Myocyte (in vitro differentiated cells): ENCODE measurements at places on chromosomes 13 and 19. TPM values are rescaled to one million over a fixed set of nuclear protein-coding genes. Genes with fewer than 3 reads are reported as not detected.

- no peak for DNase-seq
Measured at GRCh38 chr13:74090869-74091605, 43.2 kb downstream of the KLF12 start.

GRCh38 chr13:101552786-101553185 is 100.3 kb downstream of the ITGBL1 start:
- DNase-seq: peak; percentile 44

DNA sequence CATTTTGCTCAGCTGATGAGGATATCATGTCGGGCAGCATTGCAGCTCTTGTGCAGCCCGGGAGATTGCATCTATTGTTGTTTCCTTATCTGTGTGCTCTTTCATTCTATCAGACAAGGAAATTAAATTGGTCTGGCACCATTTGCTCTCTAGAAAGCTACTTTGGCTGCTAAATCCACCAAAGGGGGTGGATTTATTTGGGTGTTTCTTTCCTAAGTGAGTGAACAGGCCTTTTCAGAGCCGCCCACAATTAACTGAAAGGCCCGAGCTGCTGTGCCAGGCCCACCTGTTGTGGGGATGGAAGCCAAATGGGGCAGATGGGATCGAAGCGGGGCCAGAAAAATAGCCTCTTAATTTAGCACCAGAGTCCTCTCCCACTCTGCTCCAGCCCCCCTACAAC is 99.4 kb downstream of the DNAJC15 start:
- peak; percentile 45 for DNase-seq

GRCh38 chr19:1028062-1028926 is 1.9 kb downstream of the CNN2 start:
- peak; percentile 97 for DNase-seq

DNA sequence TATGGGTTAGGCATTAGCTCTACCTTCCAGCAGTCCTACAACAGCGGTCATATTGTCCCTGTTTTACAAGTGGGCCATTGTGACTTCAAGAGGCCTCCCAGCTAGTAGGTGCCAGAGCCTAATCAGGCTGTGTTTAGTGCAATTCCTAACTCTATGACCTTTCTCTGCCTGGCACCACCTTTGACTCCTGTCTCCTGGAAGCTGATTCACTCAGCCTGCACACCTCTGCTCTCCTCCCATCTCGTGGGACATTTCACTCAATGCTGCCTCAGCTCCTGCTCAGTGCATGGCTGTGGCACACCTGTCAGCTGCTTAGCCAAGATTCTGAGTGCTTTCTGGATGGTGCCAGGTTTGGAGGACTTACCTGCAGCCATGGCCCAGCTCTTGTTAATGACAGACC is 9.5 kb upstream of the GJB6 start:
- no peak for DNase-seq

- DNase-seq: no peak
Measured at GRCh38 chr13:112029143-112029542, 37.8 kb upstream of the SOX1 start.

- DNase-seq: no peak
Measured at GRCh38 chr19:53131727-53132126, 983 bp downstream of the ZNF415 start.

DNA sequence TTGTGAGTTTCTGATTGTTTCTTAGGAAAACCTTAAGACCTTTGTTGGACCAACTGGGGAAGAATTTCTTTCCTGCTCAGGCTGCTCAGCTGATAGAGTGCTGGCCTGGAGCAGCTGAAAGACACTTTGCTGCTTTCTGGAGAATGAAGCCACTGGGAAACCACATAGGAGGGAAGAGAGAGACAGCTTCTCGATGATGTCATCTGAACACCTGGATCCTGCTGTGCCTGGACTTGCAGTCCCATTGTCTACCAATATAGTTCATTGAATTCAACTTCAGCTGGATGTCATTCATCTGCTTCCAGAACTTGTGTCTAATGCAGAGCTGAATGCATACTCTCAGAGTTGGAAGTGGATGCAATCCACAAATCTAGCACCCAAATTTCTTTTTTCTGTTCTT is 34.3 kb upstream of the TSHZ3 start:
- no peak for DNase-seq

- DNase-seq: no peak
Measured at GRCh38 chr19:2987797-2988196, 10.4 kb downstream of the TLE6 start.

DNA sequence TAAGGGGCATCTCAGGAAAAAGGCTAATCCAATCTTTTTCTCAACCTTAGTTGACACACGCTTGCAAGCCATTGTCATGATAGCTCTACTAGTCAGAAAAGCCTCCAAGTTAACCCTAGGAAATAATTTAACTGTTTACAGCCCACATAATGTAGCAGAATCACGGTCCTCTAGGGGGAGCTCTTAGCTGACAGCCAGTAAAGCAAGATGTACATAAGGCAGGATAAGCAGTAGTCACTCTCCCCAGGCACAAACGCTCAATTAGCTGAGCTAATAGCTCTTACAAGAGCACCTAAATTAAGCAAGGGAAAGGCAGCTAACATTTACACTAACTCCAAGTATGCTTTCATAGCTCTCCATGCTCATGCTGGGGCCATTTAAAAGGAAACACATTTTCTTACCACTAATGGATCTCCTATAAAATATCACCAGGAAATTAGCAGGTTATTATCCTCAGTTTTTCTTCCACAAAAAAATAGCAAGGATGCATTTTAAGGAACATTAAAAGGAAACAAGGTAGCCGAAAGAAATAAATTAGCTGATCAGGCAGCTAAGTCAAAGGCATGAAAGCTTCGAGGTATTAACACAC is 33.7 kb upstream of the ZSCAN5A start:
- DNase-seq: no peak

- no peak for DNase-seq
Measured at GRCh38 chr13:26855921-26856320, 95.3 kb upstream of the GPR12 start.

- DNase-seq: no peak
Measured at GRCh38 chr19:10190026-10190425, 4.7 kb downstream of the DNMT1 start.

GRCh38 chr13:65638572-65639168 is 1591.5 kb downstream of the PCDH9 start:
- peak; percentile 68 for DNase-seq

GRCh38 chr13:42022796-42023493 is 25.5 kb upstream of the DGKH start:
- DNase-seq: no peak

- DNase-seq: no peak
Measured at GRCh38 chr19:33482476-33482875, 39.1 kb downstream of the PEPD start.

GRCh38 chr19:34178274-34178610 is 5.9 kb downstream of the LSM14A start:
- no peak for DNase-seq

- DNase-seq: no peak
Measured at GRCh38 chr19:12912571-12912970, 6.5 kb downstream of the SYCE2 start.

- no peak for DNase-seq
Measured at GRCh38 chr13:23021906-23022305, 158.9 kb upstream of the SGCG start.

GRCh38 chr13:42745655-42746054 is 35.7 kb upstream of the FAM216B start:
- DNase-seq: no peak

DNA sequence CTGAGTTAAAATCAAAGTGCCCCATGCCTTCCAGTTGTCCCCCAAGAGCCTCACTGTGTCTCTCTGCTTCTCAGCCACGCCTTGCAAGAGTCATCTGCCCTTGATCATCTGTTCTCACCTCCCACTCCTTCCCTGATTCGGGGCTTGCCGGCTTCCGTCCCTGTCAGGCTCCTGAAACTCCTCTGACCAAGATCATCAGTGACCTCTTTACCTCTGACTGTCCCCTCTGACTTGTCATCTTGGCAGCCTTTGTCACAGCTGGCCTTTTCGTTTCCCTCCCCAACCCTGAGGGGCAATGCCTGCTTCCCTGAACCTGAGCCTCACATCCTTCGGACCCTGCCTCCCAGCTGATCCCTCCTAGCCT is 66.3 kb downstream of the MAP4K1 start:
- no peak for DNase-seq

DNA sequence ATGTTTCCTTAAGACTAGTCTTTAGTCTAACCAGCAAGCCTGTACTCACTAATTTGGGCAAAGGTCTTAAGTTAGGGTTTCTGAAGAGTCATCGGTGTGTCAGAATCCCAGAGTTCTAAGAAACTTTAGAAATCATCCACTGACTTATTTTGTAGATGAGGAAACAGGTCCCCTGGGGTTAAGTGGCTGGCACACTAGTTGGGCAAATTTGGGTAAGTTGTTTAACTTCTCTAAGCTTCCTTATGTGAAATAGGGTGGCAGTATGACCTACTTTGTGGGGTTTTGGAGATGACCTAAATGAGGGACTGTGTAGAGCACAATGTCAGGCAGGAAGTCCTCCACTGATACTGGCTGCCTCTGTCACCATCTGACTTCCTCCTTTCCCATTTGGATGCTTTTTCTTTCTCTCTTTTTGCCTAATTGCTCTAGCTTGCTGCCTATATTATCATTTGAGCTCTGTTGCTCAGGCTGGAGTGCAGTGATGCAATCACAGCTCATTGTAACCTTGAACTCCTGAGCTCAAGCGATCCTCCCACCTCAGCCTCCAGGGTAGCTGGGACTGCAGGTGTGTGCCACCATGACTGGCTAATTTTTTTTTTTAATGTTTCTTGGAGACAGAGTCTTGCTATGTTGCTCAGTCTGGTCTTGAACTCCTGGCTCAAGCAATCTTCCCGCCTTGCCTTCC is 2.3 kb downstream of the ADGRE3 start:
- DNase-seq: no peak

DNA sequence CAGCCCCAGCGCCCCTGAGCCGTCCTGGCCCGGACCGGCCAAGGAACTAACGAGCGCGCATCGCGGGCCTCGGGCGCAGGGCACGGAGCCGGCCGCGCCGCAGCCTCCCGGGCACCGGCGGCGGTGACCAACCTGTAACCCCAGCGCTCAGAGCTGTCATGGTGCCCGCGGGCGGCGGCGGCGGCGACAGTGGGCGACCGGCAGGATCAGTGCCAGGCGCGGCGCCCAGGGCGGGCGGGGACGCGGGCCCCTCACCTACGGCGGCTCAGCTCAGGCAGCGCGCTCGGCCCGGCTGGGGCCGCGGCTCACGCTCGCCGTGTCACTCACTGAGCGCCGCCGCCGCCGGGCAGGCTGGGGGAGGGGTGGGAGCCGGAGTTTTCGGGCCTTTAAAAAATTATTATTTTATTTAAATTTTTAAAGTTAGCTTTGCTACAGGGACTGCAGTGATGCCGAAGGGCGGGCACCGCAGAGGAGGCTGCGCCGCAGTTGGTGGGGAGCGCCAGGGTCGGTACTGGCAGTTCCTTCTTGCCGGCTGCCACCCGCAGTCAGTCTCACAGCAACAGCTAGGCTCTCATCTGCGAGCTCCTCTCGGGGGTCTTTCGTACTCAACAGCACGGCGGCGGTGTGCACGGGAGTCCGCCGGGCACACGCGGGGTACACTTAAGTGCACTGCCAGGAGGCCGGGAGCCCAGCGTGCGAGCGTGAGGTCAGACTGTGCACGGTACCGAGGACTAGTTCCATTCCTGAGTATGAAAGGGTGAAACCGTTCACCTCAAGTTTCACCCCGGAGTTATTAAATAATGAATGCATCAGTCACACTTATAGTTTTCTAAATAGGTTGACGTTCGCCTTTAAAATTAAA is at the start of gene NALCN:
NALCN (minus strand) TSS at position 328 of the 862 bp plus-strand sequence. CDS start 17,382 bp downstream, outside the sequence.
- peak; percentile 52 for DNase-seq

DNA sequence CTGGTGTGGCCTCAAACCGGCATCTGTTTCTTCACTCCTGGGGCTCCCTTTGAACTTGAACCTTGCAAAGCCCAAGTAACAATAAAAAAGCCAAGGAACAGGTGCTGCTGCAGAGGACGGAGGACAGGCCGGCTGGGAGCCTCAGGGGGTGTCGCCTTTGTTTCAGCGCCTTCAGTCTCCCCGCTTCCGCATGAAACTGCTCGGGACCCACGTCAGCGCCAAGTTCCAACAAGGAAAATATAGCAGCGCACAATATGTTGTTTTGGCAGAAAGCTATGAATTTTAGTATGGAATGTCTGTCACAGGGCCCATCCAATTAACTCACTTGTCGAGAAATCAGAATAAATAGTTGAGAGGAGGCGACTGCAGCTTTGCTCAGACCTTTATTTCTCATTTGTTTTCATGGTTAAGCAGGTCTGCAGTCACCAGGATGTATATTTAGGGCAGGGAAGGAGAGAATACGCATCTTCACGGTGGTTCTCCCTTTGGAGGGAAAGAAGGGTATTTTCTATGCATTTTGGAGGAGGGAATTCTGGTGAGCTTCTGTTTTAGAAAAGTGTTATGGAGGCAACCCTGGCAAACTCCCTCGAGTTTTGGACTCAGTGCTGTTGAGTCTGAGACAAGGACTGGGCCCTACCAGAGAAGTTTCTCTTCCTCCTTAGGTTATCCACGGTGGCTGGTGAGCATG is 34.3 kb upstream of the MEDAG start:
- peak; percentile 36 for DNase-seq

- no peak for DNase-seq
Measured at GRCh38 chr13:97321616-97322321, 99.6 kb downstream of the MBNL2 start.

- DNase-seq: no peak
Measured at GRCh38 chr19:54893406-54893805, 12.5 kb upstream of the NCR1 start.

GRCh38 chr13:105778196-105778595 is 757.3 kb downstream of the EFNB2 start:
- no peak for DNase-seq

GRCh38 chr13:108610507-108610906 is 18.9 kb upstream of the MYO16 start:
- DNase-seq: no peak

GRCh38 chr19:10805758-10806247 is 30.2 kb downstream of the TMED1 start:
- no peak for DNase-seq

- DNase-seq: no peak
Measured at GRCh38 chr19:45172173-45172572, 5.9 kb downstream of the TRAPPC6A start.

DNA sequence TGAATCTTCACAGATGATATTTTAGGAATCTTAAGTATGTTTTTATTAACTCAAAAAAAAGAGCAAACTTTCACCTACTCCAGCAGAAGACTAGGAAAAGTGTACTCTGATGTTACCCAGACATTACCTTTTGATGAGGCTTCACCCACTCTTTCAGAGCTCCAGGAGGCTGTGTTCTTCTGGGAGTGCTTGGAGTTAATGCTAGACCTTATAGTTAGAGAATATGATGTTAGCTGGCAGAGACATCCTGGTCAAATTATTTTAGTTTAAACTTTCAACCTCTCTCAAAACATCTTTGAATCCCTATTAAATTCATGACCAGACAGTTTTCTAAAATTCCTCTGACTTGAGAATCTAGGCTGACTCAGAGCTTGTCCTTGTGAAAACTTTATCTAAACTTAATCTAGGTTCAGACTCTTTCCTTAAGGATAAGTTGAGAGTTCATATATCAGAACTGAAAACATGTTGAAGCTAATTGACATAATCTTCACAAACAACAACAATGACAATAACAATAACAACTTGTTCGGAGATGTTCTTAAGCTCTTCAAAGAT is 82.8 kb downstream of the ITGBL1 start:
- DNase-seq: no peak

GRCh38 chr19:53357821-53358581 is 7.5 kb upstream of the ZNF525 start:
- DNase-seq: no peak

KLC3 gene
- total RNA-seq: not detected in 2 replicates

CEACAM6 gene
- total RNA-seq: not detected in 2 replicates

SOX21 gene
- total RNA-seq: not detected in 2 replicates

PLPPR3 gene
- 0.16 and 0.26 TPM in 2 replicates for total RNA-seq

PDX1 gene
- total RNA-seq: not detected in 2 replicates

PGLYRP1 gene
- not detected in 2 replicates for total RNA-seq

ZNF492 gene
- not detected in 2 replicates for total RNA-seq

PRR20C gene
- total RNA-seq: not detected in 2 replicates
